ENCODE measurements at places on chromosomes 16 and 17.

DNA sequence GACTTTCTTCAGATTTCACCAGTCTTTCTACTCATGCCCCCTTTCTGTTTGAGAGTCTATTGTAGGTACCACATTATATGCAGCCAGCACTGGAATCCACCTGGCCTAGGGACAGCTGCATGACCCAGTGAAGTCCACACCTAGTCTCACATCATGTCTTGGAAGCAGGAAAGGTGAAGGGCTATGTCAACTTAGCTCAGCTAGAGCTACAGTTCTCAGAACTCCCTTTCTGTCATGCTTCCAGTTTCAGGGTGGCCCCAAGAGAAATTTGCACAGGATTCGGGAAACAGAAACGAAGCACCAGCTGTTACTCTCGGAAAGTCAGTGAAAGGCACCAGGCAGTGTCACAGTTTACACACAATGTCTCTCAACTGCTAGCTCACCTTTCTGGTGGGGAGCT is 51.6 kb upstream of the NLRP1 start:
- DNase-seq = no peak

DNA sequence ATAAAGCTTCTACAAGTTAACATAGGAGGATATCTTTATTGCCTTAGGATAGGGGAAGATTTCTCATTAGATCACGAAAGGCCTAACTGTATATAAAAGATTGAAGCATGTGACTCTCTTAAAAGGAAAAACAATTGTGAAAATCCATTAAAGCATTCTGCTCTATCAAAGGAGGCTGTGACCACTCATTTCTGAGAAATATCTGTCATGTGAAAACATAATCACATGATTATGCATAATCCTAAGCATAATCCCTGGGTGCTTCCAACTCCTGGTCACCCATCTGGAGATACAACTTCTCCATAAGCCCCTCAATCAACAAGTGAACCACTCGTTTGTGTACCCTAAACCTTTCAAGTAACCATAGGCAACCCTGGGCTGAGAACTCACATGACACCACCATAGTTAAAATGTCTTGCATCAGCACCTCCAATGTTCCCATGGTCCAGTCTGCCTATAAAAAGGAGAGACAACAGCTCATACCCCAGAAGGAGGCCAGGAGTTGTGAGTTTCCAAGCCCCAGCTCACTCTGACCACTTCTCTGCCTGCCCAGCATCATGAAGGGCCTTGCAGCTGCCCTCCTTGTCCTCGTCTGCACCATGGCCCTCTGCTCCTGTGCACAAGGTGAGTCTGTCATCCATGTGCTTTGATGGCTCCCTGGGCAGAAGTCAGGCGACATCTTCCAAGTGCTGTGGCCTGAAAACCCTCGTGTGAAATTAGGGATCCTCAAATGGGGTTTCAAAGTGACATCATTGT is at the start of gene CCL18:
CCL18 (plus strand) TSS at position 487 of the 756 bp plus-strand sequence; CDS start at position 558, 71 bp downstream.
- no peak for DNase-seq

- DNase-seq = no peak
Measured at GRCh38 chr17:78475211-78475610, 96.8 kb downstream of the PGS1 start.

GRCh38 chr16:22685459-22685830 is 128.5 kb upstream of the HS3ST2 start:
- DNase-seq = no peak

GRCh38 chr17:40952154-40952553 is 14.6 kb downstream of the KRT39 start:
- DNase-seq = no peak

DNA sequence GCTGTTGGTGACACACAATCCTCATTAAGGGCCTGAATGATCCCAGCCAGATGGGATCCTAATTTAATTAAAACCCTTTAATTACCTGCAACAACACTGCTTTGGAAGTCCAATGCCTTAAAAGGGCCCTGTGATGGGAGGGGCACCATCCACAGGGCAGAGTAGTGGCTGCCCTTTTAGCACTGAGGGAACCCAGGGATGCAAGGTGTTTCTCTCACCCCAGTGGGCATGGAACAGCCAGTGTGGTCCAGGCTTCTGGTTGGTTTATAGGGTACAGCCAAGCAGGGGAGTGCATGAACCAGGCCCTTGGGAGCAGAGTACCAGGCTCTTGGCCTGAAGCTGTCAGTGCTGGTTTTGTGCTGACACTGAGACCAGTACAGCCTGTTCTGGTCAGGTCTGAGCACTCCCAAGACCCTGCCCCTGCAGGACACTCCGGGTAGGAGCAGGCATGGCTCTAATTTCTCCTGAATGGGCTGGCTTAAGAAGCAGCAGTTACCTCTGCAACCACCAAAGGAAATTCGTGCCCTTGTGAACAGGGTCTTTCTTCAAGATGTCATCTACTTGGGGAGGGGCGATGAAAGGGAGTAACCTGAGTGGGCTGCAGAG is 9.9 kb downstream of the NXPH3 start:
- no peak for DNase-seq

DNA sequence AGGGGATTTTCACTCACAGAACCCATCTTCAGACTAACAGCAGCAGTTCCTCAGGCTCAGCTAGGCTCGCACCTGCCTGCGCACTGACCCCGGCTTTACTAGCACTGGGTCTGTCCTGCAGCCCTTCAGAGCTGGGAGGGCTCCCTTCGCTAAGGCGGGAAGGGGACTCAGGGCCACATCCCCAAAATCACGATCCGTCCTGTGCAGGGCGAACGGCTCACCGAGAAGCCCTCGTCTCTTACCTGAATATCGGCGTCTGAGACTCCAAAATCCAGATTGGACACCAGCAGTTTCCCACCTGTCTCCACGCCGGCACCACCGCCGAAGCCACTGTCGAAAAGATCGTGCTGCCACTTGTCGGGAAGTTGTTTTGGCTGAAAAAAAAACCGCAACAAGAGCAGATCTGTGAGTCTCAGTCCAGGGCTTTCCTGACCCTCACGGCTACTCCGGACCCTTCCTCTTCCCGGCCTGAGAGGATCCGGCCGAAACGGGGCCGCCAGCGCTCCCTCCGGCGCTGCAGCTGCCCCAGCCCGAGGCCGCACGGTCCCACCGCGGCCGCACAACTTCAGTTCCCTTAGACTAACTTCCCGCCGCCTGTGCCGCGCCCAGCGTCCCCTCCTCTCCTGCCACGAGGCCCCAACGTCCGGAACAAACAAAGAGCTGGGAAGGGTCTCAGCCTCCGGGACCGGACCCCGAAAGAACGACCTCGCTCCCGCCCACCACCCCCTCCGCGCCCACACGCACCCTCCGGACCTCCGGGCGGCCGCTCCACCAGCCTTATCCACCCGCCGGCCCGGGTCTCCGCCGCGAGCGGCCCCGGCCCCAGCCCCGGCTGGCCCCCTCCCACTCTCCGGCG is 711 bp downstream of the ALYREF start:
- peak; percentile 30 for DNase-seq

DNA sequence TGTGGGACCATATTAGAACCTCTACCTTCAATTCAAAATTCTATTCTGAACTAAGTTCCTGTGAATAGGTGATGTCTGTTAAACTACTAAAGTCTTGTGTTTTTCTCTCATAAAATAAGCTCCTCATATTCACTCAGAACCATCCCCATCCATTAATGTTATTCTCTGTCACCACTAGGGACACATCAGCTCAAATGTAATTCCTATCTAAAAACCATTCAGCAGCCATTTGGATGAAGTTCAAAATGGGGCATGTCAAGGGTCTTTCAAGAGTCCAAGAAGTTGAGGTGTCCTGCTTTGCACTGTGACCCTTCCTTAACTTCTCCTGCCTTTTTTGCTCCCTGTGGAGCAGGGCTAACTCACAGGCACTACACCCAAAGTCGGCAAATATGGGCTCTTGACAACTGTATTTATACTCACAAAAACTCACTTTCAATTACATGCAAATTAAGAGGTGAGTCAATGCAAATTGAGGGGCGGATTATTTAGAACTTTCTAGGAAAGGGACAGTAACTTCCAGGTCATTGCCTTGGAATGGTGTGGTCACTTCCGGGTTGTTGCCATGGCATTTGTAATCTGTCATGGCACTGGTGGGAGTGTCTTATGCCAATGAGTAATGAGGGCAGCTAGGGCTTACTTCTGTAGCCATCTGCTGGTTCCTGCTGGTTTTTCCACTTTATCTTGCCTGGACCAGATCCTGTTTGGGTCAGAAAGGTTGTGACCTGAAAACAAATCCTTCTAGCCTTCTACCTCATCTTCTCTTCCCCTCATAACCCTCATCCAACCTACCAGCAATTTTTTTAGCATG is 128.2 kb upstream of the COX10 start:
- DNase-seq = no peak

DNA sequence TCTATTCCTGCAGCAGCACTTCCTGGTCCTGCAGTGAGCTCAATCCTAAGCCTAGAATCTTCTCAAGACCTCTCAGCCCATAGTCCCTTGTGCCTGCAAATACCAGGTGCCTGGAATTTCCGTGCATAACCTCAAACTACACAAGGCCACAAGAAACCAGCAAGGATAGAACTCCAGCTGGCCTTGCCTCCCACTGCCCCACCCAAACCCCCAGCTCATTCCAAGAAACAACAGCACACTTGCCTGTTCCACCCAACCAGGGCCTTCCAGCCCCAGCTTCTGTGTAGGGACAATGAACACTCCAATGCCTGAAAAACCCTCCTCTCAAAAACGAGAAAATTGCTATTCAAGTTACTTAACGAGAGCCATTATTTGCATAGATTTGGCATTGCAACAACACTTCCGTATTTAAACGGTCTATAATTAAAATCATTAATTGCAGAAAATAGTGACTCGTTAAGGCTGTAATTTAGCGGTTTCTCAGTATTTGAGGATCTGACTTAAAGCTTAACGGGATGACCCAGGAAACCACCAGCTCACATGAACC is 147.0 kb downstream of the C16orf78 start:
- DNase-seq = no peak
